Testis (tissue), 5 donors: ENCODE measurements at places on chromosomes 11 and 22. TPM values are rescaled to one million over a fixed set of nuclear protein-coding genes. Genes with fewer than 3 reads are reported as not detected.

The RAB30 gene
- 11.4 TPM for polyA plus RNA-seq

The CARNS1 gene
- polyA plus RNA-seq, result 1.6 TPM

The VSIG2 gene
- 4.4 TPM for polyA plus RNA-seq

The NAV2 gene
- 3.9 TPM for polyA plus RNA-seq

The BCR gene
- 52.5 TPM for polyA plus RNA-seq

The NUCB2 gene
- 86.1 TPM for polyA plus RNA-seq

The LRRC4C gene
- 0.45 TPM for polyA plus RNA-seq

The LRRN4CL gene
- 5.0 TPM for polyA plus RNA-seq

The OR8D4 gene
- polyA plus RNA-seq, result not detected

The RASSF10 gene
- polyA plus RNA-seq, result 2.9 TPM

The CRYBA4 gene
- 2.6 TPM for polyA plus RNA-seq

The TMPRSS6 gene
- polyA plus RNA-seq, result 4.0 TPM

The SEPTIN5 gene
- 33.9 TPM for polyA plus RNA-seq

The OLFML1 gene
- 15.3 TPM for polyA plus RNA-seq

The TSGA10IP gene
- 17.8 TPM for polyA plus RNA-seq

The OR51E1 gene
- polyA plus RNA-seq, result 0.59 TPM

The PAX6 gene
- 3.1 TPM for polyA plus RNA-seq

The TUBGCP6 gene
- 40.2 TPM for polyA plus RNA-seq

The SCUBE1 gene
- polyA plus RNA-seq, result 11.0 TPM

The CYTH4 gene
- 6.8 TPM for polyA plus RNA-seq

The KRTAP5-2 gene
- not detected for polyA plus RNA-seq

The ACTN3 gene
- 6.8 TPM for polyA plus RNA-seq

The NPTXR gene
- 3.9 TPM for polyA plus RNA-seq

The MRE11 gene
- polyA plus RNA-seq, result 9.2 TPM

The TRIM51 gene
- polyA plus RNA-seq, result 0.20 TPM
